Mucosa of descending colon (tissue), 3 donors: ENCODE measurements at places on chromosomes 3 and 15. TPM values are rescaled to one million over a fixed set of nuclear protein-coding genes. Genes with fewer than 3 reads are reported as not detected.

DNA sequence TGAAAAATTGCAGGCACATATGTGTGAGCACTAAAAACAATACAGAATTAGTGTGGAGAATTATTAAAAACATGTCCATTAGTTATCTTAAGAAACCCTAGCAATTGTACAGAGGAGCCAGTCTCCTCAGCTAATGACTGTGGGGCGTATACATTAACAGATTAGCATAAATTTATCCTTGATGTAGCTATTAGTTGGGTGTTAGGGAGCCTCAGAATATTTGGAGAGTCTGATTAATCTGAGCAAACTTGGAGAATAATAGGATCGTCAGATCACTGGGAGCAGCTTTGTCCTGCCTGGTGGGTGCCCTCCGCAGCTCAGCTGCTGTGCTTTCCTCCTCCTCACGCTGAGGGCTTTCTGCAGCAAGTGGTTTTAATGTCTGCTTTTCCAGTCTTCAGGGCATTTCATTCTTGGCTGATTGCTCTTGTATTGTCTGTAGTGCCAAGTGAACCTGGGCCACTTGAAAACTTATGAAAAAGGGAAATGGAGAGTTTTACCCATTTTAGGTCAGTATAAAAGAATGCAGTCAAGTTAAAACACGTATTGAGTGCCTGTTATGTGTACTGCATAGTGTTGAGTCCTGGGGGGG lies 417.4 kb upstream of the SEMA6D start:
- DNase-seq, result no peak

WDR49 gene
- total RNA-seq, result 0.95 TPM

GRCh38 chr3:152054315-152054714 lies 180.9 kb downstream of the SUCNR1 start:
- DNase-seq, result no peak

LDHAL6B gene
- total RNA-seq, result not detected

DNA sequence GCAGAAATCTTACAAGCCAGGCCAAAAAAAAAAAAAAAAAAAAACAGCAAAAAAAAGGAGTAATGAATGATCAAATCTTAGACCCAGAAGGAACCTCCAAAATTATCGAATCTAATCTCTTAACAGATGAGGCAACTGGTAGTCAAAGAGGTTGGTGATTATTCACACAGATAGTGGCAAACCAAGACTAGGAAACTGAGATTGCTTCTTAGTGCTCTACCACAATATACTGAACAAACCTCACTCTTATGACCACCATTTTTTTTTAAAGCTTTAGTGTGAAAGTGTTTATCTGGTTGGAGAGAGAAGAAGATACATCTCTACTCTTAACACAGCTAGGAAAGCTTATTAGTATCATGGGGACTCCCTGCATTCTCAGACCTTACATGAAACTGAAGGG lies 17.3 kb downstream of the ATOSA start:
- DNase-seq, result no peak

GRCh38 chr3:17554078-17554477 lies 188.4 kb downstream of the TBC1D5 start:
- DNase-seq, result no peak
